ENCODE measurements at places on chromosomes 16 and 17. TPM values are rescaled to one million over a fixed set of nuclear protein-coding genes. Genes with fewer than 3 reads are reported as not detected.

GRCh38 chr16:23188911-23189310 lies 6.4 kb downstream of the SCNN1G start:
- DNase-seq = no peak

- DNase-seq = no peak
These were observed 12.0 kb downstream of the MYL4 start for GRCh38 chr17:47221154-47221553.

DNA sequence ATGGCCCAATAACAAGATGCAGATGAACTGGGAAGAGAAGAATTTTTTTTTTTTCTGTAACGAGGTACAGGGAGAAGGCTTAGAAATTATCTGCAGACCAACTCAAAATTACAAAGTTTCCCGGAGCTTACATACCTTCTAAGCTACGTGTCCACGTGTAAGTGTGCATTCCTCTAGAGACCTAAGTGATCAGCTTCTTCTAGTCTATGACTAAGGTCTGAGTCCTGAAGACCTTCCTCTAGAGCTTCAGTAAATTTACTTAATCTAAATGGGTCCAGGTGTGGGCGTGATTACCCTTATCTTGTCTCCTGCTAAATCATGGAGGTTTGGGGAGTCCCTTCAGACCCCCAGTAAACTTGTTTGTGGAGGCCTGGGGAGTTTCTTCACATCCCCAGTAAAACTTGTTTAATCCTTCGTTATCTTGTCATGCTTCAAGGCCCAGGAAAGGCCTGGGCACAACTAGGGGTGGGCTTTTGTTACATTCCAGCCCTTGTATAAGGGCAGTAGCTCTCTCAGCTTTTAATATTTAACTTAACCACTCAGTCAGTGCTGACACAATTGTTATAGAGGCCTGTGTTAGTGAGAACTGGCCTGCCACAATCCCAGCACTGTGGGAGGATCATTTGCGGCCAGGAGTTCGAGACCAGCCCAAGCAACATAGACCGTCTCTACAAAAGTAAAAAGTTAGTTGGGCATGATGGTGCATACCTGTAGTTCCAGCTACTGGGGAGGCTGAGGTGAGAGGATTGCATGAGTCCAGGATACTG lies 342.3 kb downstream of the SNX29 start:
- DNase-seq = no peak

GRCh38 chr17:79927136-79927661 lies 88.0 kb upstream of the CBX4 start:
- no peak for DNase-seq

GRCh38 chr17:20189302-20189701 lies 180.1 kb downstream of the SPECC1 start:
- DNase-seq = no peak

- no peak for DNase-seq
These were observed 13.5 kb downstream of the SOX8 start for GRCh38 chr16:995087-995486.

GRCh38 chr16:87844120-87844733 lies 25.1 kb downstream of the SLC7A5 start:
- no peak for DNase-seq

GRCh38 chr16:86872131-86872530 lies 293.8 kb downstream of the FOXL1 start:
- no peak for DNase-seq

GRCh38 chr16:15785386-15786059 lies 71.3 kb downstream of the MYH11 start:
- no peak for DNase-seq

- DNase-seq = peak; percentile 80
These were observed 3.8 kb upstream of the TAC4 start for GRCh38 chr17:49851387-49852291.

DNA sequence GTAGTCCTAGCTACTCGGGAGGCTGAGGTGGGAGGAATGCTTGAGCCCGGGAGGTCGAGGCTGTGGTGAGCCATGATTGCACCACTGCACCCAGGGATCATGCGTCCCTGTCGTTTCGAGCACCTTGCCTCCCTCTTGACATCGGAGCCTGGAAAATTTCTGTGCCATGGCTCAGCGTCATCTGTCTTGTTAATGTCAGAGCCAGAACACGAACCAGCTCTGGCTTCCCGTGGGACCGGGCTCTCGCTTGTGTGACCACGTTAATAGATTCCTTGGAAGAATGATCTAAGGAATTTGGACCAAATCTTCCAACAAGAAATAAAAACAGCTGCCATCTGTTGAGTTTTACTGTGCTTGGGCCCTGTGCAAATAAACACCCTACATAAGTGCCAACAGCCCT lies 117.7 kb downstream of the ABCC1 start:
- DNase-seq = no peak

GRCh38 chr17:7839876-7840261 lies 5.9 kb downstream of the KDM6B start:
- no peak for DNase-seq

DNA sequence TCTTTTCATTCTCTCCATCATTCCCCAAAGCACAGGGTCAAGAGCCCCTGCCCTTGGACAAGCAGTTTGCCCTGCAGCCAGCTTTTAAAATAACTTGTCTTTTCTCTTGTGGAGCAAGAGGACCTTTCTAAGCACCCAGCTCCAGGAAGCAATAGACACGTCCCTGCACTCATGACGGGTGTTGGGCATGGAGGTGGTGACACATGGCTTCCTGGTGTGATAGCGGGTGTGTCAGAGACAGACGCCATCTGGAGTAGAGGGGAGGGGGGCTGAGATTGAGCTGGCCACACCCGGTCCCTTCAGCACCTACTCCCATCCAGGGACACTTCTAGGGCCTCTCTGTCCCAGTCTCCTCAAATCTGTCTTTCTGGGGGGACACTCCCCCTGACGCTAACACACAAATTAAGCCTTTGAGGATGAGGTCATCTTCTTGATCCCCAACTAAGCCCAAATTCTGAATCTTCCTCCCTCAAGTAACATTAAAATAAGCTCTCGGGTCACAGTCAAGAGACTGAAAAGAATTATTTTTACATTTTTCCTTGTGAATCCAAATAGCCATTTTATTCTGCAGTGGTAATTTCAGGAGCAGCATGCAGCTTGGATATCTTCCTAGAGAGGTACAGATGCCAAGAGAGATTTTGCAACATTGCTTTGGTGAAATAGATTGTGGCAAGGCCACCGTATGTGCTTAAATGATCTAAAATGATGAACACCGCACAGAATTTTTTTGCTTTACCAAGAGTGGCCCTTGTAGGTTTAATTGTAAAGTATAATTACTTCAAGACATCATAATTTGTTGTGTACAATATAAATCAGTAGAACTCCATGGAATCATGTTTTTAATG lies 216.6 kb upstream of the IRX3 start:
- DNase-seq = no peak

- no peak for DNase-seq
These were observed 37.8 kb downstream of the RBBP6 start for GRCh38 chr16:24577167-24577566.

DNA sequence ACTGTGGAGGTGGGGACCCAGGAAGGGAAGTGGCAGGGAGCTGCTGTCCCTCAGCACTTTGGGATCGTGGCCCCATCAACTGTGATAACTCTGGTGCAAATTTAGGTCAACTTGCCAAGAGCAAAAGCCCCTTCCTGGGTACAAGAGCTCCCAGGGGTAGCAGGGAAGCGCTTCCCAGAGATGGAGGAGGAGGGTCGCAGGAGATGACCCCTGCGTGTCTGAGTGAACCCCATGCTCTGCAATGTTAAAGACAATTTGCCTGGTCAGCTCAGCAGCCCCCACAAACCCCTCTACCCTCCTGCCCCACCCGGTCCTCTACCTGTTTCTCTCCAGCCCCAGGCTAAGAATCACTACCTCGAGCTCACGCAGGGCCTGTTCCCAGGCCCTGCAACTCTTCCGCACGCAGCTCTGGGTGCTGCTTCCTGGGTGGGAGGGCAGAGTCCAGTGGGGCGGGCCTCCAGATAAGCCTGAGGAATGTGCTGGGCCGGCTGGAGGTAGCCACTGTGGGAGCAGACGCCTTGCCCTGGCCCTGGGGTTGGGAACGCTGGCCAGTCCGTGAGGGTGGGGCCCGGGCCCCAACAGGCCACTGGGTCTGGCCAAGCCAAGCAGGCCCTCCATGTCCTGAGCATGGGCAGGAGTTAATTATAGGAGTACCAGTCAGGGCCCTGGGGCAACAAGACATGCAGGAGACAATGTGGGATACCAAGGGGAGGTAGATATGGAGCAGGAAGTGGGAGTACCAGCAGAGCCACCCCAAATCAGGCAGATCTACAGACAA lies 6.1 kb downstream of the DOK4 start:
- DNase-seq = no peak

DNA sequence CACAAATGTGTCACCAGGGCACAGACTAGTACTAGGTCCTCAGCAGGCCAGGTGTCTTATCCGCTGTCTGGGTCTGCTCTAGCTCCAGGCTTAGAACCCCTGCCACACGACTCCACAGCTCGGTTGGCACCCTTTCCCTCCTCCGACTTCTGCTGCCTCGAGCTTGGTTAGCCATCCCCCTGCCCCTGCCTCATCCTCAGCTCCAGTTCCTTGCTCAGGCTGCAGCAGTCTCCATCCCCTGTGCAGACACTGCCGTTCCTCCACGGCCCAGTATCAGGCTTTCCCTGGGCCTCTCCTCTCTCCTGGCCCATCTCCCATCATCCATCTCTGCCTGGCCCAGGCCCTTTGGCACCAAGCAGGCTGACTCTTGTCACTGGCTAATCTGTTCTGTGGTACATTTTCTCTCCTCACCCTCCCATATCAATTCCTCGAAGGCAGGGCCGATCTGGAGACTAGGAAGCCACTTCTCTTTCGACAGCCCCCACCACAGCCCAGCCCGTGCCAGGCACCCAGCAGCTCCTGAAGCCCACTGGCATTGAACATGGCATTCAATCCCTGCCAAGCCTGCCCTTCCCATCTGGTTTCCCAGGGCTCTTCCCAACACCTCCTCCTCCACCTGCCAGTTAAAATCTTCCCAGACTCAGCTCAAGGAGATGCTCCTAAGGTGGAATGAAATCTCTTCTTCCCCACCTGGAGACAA lies 1.4 kb upstream of the GRN start:
- DNase-seq = no peak

DNA sequence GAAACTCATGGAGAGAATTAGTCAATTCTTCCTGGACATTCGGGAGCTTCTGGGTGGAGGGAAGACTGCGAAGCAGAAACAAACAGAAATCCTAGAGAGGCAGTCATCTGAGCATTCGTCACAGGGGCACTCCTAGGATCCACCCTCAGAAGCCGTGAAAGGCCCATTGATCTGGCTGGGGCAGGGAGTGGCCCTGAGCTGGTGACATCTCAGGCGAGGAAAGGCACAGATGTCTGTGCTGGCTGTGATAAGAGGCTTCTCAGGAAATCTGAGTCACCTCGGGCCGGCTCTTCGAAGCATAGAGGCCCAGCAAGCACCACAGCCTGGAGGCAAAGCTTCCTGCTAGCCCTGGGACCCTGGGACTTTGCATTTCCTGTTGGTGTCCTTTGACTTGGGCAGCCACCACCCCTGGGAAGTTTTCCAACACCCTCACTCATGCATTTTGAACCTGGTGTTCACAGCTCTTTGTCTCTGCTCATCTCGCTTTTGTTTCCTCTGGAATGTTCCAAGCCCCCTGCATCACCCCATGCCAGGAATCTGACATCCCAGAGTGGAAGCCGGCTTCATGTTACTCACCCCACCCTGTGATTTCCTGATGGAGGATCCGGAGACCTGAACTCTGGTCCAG lies 23.3 kb upstream of the CDRT4 start:
- no peak for DNase-seq

DNA sequence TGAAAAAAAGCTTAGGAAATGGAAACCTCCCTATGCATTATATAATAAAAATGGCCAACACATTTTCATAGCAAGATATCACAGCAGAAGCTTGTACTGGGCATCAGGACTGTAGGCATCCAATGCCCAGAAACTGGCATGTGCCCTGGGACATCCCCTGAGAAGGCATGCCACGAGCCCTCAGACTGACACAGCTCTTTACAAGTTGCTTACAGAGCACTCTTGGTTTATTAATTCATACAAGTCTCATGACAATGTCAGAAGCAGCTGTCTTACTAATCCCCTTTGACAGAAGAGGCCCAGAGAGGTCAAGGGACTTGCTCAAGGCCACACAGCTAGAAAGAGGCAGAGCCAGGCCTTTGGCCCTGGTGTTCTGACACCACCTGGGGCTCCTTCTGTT lies 5.6 kb upstream of the CCL2 start:
- DNase-seq = no peak

DNA sequence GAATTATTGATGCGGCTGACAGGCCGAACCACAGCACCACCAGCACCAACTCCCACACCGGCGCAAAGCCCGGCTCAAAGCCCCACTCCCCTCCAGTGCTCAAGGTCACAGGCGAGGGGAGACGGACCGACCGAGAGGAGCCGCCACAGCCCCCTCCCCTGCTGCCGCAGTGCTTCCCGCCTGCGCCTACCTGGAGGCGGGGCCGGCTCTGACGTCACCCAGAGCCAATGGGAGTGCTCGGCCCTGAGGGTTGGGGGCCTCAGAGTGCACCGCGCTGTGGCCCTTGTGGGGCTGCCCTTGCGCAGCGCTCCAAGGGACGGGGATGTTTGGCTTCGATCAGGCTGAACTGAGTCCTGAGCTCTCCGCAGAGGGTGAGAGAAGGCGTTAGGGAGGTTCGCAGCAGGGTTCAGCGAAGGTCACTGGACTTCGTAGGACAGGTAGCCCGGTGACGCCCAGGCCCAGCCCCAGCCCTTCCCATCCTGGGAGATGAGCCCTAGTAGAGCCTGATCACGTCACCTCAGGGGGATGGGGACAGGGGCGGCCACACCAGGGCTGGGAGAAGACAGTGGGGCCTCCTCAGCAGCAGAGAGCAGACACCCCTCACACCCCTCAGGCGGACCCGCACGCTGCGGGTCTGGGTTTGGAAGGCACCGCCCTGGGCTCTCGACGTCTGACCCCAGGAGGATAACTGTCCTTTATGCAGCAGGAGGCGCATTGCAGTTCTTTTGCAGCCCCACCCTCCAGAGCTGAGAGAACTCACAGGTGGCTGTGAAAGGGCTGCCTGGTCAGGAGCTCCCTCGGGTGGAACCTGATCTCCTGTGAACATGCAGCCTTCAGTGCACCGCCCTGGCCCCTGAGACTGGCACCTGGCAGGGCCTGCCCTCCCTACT lies 1.5 kb downstream of the NDRG4 start:
- peak; percentile 60 for DNase-seq

GRCh38 chr16:85750827-85751697 lies at the start of gene C16orf74:
Gene C16orf74 (minus strand): TSS chr16:85751096. CDS start chr16:85735217, 15,879 bp downstream.
- DNase-seq = no peak

The ITGB3 gene
- total RNA-seq = not detected

The KIFC3 gene
- total RNA-seq = 0.64 TPM

The KRT20 gene
- total RNA-seq = not detected

The HOXB3 gene
- total RNA-seq = 1.6 TPM

The MT4 gene
- not detected for total RNA-seq

The OTOP3 gene
- total RNA-seq = not detected

The TMIGD1 gene
- not detected for total RNA-seq

The ST6GALNAC2 gene
- total RNA-seq = not detected

The GRAP gene
- 12.7 TPM for total RNA-seq
